ENCODE measurements at places on chromosomes 7 and 10. TPM values are rescaled to one million over a fixed set of nuclear protein-coding genes. Genes with fewer than 3 reads are reported as not detected.
A peak's percentile ranks its signal among the peaks of the same experiment; 100 is the strongest.

DNA sequence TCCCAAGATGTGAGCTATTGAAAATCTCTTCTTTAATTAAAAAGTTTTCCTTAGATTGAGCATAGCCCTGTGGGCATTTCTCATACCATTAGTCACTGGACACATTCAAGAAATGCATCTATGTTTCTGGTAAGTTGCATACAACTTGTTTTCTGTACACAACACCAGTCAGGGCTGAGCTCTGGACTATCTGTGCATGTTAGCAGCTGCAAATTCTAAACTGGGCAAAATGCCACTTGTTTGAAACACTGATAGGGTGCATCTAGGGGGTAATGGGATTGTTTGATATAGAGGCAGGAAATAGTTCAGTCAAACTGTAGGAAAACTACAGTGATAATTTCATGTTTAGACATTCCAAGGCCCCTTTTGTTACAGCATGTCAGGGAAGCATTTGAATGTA lies 145.6 kb upstream of the NPY start:
- no peaks in the 10 kb centered on the region for H3K27me3 ChIP-seq
- H3K27ac ChIP-seq, result no peak overlapping the region
- H3K36me3 ChIP-seq, result no peaks in the 10 kb centered on the region
- H3K4me3 ChIP-seq, result no peak overlapping the region
- no peaks in the 10 kb centered on the region for H3K4me1 ChIP-seq
- no peak for DNase-seq

DNA sequence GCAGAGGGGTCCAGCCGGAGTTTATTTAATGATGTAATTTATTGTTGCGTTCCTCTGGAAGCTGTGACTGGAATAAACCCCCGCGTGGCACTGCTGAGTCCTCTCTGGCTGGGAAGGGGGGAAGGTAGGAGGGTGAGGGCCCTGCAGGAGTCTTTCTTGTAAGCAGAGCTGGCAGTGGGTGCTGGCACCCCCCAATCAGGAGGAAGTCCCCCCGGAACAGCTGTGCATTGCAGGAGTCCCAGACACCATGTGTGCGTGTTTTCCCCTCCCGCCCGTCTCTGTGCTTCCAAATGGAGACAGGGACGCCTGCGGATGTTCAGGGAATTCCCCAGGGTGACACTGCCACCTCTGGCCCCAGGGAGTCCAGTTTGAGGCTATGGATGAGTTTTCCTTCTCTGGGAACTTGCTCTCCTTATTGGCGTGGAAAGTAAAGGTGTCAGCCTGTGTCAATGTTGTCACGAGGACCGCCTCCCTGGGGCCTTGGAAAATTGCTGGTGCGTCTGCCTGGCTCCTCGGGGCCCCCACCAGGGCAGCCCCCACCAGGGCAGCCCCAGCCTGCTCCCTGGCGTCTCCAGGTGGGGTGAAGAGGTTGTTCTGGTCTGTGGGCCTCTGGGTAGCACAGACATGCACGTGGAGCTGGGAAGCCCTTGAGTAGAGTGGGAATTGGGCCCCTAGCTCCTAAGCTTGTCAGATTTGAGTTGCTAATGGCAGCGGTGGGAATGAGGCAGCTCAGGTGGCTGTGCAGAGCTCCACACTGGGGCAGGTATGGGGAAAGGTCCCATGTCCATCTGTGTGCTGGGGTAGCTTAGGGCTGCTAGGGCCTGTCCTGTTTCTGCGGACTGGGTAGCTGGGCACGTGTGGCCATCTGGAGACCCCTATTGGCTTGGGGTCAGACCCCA lies 2.7 kb downstream of the FZD9 start:
- no peak overlapping the region for H3K27ac ChIP-seq
- DNase-seq, result no peak
- H3K4me3 ChIP-seq, result no peak overlapping the region
- peaks cover 9% of the 10 kb centered on the region for H3K27me3 ChIP-seq

DNA sequence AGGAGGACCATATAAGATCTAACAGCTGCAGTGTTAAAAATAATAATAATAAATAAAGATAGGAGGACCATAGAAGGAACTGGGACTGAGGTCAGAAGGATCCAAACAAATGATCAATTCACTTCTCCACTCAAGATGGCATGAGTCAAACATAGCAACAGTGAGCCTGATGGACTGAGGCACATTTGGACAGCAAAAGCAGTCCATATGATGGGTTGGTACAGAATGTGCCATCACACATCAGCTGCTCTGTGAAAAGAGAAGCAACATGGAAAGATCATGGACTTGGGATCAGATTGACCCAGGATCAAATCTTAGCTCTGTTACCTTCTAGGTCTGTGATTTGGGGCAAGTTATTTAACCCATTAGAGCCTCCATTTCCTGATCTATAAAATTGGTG lies 188.9 kb upstream of the KMT2E start:
- no peak overlapping the region for H3K27ac ChIP-seq
- H3K27me3 ChIP-seq, result no peaks in the 10 kb centered on the region
- H3K4me1 ChIP-seq, result no peaks in the 10 kb centered on the region
- H3K4me3 ChIP-seq, result no peak overlapping the region

DNA sequence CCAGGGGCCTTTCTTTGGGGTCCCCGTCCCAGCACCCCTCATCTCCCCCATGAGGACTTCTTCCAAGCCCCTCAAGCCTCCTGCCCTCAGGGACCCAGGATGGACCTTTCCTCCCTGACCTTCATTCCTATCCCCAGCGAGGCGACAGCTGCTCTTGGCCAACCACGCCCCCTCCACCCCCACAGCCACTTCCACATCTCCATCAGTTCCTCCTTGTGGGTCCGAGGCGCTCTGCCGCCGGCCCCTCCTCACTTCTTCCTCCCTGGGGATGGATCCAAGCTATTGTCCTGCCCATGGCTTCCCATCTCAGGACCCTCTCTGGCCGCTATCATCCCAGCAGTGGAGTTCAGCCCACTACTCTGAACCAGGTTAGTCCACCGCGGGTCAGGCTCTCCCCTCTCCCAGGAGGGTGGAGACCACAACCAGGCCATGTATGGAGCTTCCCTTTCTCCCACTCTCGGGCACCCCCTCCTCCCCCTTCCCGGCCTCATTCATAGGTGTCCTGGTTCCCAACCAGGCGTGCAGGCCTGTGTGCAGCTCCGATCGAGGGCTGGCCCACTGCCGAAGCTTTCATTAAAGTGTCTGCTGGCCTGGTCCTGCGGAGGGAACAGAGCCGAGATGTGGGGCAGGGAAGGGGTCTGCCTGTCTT lies 1.7 kb upstream of the SH2B2 start:
- H3K27ac ChIP-seq, result peak overlapping the region; percentile 95
- DNase-seq, result no peak
- peaks cover 31% of the 10 kb centered on the region for H3K4me1 ChIP-seq
- no peaks in the 10 kb centered on the region for H3K36me3 ChIP-seq
- H3K27me3 ChIP-seq, result no peaks in the 10 kb centered on the region
- H3K4me3 ChIP-seq, result no peak overlapping the region

Gene DPP6
- total RNA-seq, result 1.1 TPM

Gene GSAP
- 75.2 TPM for total RNA-seq
